ENCODE measurements at places on chromosomes 6 and 20.

GRCh38 chr20:57573894-57574293 lies 13.0 kb downstream of the PCK1 start:
- no peak for DNase-seq

DNA sequence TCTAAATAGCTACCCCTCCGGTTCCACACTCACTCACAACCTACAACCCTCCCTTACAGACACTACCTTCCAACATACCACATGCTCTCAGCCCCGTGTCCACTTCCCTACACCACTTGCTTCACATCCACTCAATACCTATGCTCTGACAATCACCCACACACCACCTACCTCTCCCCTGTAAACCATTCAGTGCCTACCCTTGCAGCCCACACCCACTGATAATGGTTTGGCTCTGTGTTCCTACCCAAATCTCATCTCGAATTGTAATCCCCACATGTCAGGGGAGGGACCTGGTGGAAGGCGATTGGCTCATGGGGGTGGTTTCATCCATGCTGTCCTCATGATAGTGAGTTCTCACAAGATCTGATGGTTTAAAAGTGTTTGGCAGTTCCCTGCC lies 9.8 kb upstream of the ZNF343 start:
- no peak for DNase-seq

- DNase-seq: peak; percentile 91
Observed at GRCh38 chr6:149028767-149029405, 282.1 kb downstream of the UST start.

DNA sequence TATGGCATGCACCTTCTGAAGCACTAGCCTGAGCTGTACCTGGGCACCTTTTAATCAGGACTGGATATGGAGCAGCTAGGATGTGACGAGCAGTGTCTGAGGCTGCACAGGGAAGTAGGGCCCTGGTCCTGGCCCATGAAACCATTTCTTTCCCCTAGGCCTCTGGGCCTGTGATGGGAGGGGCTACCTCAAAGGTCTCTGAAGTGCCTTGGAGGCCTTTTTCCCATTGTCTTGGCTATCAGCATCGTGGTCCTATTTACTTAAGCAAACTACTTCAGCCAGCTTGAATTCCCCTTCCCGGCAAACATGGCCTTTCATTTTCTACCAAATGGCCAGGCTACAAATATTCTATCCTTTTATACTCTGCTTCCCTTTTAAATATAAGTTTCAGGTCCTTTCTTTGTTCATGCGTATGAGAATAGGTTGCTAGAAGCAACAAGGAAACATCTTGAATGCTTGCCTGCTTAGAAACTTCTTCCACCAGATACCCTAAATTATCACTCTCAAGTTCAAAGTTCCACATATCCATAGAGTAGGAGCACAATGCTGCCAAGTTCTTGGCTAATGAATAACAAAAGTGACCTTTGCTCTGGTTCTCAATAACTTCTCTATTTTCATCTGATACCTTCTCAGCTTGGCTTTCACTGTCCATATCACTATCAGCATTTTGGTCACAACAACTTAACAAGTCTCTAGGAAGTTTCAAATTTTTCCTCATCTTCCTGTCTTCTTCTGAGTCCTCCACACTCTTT lies 673.1 kb downstream of the HTR1B start:
- DNase-seq: no peak

- peak; percentile 62 for DNase-seq
Observed at GRCh38 chr20:1225783-1226654, at the start of gene RAD21L1. Gene RAD21L1, plus strand, starts transcription at chr20:1226044. Its CDS starts 2,410 bp downstream, at chr20:1228454.

DNA sequence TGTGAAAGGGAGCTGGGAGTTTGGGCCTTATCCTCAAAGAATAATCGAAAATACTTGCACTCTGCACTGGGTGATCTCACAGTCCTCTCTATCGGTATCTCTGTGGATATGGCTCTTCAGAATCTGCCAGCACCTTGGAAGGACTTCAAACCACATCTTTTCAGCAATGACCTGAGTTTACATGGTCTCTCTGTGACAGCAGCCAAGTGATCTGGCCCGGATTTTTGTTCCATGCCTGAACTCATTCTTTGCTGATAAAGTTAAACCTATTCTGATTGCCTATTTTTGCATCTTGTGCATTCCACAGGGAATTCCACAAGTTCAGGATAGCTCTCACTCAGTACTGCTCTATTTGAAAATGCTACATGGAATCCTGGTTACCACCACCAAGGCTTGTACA lies 98.9 kb downstream of the HDGFL1 start:
- DNase-seq: peak; percentile 56

DNA sequence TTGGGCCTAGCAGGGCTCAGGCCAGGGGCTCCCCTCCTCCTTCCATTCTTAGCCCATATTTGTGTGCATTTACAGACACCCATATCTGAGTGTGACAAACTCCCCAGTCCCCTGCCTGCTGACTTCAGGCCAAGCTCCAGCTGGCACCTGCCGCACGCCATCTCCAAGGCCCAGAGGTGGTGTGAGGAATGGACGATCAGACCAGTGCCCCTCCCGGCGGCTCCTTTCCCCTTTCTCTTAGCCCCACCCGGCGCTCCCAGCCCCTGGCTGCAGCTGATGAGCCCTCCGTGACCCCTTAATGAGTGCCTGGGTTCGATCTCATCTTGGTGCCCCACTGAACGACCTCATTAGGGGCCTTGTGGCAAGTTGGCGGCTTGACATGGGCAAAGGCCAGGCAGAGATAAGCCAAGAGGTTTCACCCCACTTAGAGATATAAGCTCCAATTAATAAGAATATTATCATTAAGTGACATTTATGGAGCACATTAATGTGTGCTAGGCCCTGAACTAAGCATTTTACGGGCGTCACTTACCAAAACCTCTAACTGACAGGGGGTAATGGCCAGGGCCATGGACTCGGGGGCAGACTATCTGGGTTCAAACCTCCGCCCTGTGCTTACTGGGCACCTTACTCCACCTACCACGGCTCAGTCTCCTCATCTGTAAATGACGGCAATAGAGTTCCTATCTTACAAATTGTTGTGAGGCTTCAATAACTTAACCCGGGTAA lies 17.5 kb downstream of the ADA start:
- DNase-seq: no peak

- DNase-seq: no peak
Observed at GRCh38 chr6:154297210-154297609, 59.4 kb downstream of the IPCEF1 start.

DNA sequence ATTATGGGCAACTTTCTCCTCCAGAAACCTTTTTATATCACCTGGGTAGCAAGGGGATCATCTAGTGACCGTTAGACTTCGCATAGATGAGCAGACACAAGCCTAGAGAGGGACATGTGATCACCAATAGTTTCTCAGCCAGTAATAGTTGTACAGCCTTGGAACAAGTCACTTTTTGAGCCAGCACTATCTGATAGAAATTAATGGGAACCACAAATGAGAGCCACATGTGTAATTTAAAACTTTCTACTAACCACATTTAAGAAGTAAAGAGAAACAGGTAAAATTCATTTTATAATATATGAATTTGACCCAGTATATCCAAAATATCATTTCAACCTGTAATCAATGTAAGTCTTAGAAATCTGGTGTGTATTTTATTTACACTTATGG lies 592 bp upstream of the CTNNBL1 start:
- DNase-seq: no peak

DNA sequence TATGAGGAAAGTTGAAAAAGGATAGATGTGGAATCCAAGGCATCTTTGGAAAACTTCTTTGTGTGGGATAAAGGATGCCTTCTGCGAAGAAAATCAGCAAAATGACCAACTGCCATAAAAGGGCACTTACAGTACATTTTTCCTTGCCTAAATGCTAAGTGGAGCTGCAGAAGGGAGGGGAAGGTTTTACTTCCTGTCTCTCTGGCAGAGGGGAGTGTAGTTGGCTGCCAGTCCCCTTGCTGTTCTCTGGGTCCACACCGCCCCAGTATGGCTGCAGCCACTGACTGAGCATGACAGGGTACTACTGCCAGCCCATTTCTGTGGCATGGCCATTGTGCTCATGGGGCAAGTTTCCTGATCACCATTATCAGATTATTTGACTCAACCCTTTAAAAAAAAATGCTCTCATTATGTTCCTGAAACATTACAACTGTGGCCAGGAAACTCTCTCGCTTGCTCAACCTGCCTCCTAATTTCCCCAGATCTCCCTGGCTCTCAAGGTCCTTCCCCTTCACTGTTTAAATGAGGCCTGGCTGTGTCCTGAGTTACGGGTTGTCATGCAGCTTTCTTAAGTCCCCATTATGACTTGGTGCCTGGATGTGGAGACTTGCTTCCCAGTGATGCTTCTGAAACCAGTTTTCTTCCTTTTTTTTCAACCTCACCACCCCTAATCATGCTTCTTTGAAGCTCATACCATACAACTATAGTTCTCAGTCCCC lies 34.5 kb upstream of the FAM184A start:
- no peak for DNase-seq

Measured in fibroblast of upper back skin (primary cell).